Tibial nerve (tissue), 4 donors: ENCODE measurements at places on chromosomes 13 and 19.

GRCh38 chr19:16326401-16327168 lies 2.0 kb downstream of the KLF2 start:
- DNase-seq, result no peak

GRCh38 chr13:66840621-66841020 lies 389.5 kb downstream of the PCDH9 start:
- DNase-seq, result no peak

- no peak for DNase-seq
Observed at GRCh38 chr19:47186446-47187334, 44.3 kb downstream of the BBC3 start.

DNA sequence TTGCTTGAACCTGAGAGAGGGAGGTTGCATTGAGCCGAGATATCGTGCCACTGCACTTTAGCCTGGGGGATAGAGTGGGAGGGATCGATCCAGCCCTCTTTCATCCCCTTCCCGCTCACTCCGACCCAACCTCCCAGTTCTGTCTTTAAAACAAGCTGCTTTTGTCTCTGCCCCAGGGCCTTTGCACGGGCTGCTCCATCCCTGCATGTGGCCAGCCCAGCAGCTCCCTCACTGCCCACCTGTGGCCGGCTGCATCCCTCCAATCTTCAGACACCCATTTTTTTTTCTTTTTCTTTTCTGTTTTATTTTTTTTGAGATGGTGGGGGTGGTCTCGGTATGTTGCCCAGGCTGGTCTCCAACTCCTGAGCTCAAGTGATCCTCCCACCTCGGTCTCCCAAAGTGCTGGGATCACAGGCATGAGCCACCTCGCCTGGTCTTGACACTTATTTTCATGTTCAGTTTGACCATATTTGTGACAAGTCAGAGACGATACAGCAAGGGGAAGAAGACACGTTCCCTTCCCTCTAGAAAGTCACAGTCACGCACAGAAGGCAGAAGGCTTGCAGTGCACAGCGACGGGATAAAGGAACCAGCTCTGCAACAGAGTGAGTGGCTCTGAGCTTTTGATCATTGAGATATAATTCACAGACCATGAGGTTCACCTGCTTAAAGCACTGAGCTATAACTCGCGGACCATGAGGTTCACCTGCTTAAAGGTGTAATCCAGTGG lies 31.8 kb downstream of the EFNA2 start:
- no peak for DNase-seq

- DNase-seq, result no peak
Observed at GRCh38 chr19:35224681-35225571, 3.6 kb downstream of the FAM187B start.

DNA sequence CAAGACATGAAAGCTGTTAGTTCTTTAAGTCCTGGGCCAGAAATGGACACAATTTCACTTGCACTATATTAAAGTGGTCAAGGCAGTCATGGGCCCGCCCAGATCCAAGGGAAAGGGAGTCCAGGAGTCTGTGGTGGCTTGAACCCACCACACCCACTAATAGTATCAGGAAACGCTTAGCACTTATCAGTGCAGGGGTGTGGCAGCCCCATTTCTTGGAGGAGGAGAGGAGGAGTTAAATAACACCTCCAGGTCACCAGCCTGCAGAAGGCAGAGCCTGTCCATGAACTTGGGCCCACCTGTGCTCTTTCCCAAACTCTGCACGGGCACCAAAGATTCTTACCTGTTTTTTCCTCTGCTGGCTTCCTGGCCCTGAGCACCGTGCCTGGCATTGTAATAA lies 5.4 kb upstream of the NTN5 start:
- no peak for DNase-seq

DNA sequence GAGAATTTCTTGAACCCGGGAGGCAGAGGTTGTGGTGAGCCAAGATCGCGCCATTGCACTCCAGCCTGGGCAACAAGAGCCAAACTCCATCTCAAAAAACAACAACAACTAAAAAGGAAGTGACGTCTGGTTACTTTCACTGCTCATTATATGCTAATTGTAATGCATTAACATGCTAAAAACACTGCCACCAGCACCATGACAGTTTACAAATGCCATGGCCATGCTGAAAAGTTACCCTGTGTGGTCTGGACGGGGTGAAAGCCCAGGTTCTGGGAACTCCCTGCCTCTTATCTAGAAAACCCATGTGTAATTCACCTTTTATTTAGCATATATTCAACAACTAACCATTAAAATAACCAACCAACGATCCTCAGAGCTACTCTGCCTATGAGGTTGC lies 28.1 kb downstream of the CPT1C start:
- DNase-seq, result no peak

DNA sequence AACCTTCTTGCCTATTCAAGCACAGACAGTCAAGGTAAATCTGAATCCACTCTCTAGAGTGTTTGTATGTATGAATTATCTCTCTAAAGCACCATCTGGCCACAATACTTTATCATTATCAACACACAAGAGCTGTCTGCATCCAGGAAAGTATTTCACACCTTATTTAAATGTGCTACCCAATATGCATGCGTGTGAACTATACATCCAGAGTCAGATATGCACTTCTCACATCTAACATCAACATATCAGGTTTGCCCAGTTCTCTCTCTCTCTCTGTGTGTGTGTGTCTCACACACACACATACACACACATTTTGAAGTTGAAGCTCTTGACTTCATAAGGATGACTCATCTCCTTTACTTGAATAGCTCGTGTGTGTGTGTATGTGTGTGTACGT lies 697.5 kb upstream of the PCDH20 start:
- no peak for DNase-seq

- DNase-seq, result no peak
Observed at GRCh38 chr19:34332027-34332760, 32.8 kb upstream of the GPI start.

- no peak for DNase-seq
Observed at GRCh38 chr19:42155796-42156195, 23.6 kb upstream of the POU2F2 start.
